ENCODE measurements at places on chromosomes 2 and 18.

DNA sequence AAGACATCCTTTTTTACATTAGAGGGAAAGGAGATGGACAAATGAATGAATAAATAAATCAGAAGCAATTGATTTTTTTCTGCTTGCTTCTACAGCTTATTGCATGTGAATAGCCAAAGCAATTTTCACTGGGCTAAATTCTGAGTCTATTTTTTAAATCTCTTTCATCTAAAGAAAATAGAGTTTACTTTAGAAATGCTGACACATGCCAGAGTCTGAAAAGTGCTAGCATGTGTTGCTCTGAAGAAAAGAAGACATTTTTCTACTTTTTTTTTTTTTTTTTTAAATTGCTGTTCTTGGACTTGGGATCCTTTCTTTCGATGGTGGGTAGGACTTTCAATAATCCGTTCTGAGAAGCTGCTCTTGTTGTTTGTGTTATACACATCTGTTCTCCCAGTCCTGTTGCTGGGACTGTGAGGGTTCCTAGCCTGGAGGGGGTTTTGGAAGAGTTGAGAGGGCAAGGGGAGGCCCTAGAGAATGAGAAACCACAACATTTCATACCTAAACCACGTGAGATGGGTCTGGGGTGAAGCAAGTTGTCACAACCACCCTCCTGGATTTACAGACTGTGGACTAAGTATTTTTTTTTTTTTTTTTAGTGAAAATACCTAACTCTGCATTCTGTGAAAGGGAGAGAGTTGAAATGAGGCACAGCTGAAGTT, 193.5 kb downstream of the PRKCE start:
- DNase-seq, result no peak

GRCh38 chr2:8197101-8197500, 484.8 kb upstream of the ID2 start:
- DNase-seq, result no peak

DNA sequence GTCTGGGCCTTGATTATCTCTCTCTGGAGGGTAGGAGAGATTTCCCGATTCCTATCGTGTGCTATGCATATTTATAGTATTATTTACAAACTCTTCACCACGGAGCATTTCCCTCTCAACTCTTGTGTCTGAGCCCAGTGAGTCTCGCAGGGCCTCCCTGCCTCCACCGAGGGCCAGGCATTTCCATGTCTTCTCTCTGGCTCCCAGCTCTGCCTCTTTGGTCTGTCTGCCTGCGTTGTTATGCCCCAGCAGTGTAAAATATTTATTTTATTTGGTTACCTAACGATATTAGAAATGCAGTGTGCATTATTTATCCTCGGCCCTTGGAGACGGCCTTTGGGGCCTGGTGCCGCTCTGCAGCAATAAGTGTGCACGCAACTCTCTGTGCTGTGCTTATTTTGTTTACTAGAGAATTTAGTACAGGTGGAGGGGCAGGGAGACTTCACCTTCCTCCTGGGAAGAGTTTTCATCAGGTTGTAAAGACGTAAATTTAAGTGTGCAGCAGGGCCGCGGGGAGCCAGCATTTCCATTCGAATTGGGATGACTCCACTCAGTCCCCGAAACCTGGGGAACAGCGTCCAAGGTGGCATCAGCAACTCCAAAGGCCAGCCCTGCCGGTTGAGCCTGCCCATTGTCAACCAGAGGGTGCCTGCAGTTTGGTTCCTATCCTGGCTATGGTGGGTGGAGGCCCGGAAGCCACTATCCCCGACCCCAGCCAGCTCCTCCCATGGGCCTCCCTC, 100.2 kb downstream of the PTGR3 start:
- no peak for DNase-seq

- no peak for DNase-seq
Observed at GRCh38 chr2:237091779-237092436, 6.2 kb downstream of the COPS8 start.

- no peak for DNase-seq
Observed at GRCh38 chr2:11680182-11680900, 10.3 kb upstream of the NTSR2 start.

DNA sequence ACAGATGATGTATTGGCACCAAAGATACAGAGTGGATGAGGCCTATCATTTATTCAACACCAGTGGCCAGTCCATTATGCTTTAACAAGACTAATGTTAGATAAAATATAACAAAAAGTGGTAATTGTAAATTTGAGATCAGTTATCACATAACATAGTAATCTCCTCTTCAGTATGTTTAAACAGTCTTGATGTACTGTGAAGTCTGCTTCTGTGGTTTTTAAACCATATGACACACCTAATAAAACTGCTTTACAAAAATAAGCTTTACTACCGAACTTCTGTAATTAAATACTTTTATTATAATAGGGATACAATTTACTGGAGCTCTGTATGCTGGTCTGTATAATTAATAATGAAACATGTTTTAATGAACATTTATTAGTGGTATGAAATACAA, 2156.1 kb upstream of the CELF4 start:
- no peak for DNase-seq

DNA sequence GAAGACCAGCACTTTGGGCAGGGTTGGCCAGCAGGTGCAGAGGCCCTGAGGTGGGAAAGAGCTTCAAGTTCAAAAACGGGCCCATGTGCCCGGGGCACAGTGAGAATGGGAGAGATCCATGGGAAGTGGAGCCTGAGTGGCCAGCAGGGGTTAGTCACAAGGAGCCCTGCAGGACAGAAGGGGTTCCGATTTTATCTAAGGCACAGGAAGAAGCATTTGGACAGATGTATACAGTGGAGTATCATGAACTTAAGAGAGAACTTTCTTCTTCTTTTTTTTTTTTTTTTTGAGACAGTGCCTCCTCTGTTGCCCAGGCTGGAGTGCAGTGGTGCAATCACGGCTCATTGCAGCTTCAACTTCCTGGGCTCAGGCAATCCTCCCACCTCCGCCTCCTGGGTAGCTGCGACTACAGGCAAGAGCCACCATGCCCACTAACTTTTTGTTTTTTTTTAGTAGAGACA, 24.0 kb downstream of the WIPF1 start:
- DNase-seq, result no peak

- DNase-seq, result no peak
Observed at GRCh38 chr2:65671670-65672242, 239.4 kb upstream of the SPRED2 start.

DNA sequence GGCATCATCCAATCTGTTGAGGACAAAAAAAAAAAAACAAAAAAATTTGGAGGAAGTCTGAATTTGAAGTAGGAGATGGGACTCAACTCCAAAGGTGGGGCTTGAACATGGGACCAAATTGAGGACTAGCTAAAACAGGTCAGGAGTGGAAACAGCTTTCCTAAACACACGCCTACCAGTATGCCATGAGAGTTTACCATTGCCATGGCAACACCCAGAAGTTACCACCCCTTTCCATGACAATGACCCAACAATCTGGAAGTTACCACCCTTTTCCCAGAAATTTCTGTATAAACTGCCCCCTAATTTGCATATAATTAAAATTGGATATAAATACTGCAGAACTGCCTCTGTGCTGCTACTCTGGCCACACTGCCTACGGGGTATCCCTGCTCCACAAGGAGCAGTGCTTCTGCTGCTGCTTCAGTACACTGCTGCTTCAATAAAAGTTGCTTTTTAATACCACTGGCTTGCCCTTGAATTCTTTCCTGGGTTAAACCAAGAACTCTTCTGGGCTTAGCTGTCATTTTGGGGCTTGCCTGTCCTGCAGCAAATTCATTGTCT, 73.3 kb upstream of the FSIP2 start:
- no peak for DNase-seq

- no peak for DNase-seq
Observed at GRCh38 chr2:33433279-33434235, 42.9 kb upstream of the RASGRP3 start.

DNA sequence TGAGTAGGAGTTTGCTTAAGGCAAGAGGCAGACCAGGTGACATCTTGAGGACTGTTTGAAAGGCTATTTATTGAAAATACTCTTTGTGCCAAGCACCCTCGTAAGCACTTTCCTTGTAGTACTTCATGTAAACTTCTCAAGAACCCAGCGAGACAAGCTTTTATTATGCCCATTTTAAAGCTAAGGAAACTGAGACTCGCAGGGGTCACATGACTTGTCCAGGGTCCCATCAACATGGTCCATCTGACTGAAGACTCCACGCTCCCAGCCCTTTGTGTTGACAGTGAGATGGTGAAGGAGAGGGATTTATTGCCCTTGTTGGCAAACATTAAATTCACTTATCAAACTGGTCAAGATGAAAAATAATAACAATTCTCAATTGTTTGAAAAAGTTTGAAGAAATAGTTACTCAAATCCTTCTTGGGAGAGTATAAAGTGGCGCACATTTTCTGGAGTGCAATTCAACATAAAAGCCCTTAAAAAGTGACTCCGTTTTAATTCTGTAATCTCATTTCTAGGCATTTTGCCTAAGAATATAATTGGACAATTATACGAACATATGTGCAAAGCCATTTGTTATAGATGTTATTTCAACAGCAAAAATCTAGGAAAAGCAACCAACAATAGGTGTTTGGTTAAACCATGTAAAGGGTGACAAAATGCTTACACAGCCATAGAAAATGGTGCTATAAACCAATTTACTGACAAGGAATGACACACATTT, 270.5 kb upstream of the NCKAP5 start:
- no peak for DNase-seq

DNA sequence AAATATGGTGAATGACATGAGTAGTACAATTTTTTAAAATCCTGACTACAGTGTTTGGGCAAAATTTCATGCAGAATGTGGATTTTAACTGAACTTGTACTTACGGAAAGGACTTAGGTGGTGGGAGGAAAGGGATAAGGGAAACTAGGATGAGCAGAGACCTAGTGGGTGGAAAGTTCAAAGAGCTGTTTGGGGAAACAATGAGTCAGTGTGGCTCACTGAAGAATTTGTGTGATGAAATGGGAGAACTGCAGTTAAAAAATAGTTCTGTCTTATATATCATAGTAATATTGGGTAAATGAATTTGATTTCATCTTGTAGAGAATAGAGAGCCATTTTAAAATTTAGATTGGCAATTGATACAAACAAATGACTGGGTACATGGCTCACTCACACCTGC, 220.1 kb upstream of the CTAGE1 start:
- DNase-seq, result no peak

GRCh38 chr2:186614373-186614772, 24.5 kb downstream of the ITGAV start:
- DNase-seq, result no peak

GRCh38 chr18:49479381-49480137, 7.5 kb downstream of the C18orf32 start:
- DNase-seq, result no peak

DNA sequence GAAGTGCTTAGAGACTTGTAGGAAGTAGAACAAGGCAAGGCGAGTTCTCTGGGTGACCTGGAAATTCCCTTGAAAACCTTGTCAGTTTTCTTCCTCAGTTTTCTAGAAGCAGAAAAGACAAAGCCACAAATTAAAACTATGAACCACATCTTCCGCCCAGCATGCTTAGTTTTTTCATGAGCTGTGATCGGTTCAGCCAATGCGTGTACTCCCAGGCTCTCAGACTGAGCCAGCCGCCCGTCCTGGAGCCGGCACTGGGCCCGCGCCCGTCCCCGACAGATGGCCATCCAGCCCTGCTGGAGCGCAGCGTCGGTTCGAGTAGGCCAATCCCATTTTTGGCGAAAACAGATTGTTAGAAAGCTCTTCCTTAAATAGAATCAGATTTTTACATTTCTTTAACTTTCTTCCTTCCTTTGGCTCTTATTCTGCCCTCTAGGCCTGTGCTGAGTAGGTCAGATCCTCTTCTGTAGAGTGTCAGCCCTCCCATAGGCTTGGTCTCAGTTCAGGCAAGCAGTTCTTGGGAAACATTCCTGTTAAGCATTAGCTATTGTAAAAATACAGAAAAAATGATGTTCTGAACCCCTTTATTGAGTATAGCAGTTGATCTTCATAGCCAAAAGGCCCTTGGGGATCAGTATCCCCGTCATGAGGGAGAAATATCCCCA, 112.5 kb downstream of the NCK2 start:
- no peak for DNase-seq

DNA sequence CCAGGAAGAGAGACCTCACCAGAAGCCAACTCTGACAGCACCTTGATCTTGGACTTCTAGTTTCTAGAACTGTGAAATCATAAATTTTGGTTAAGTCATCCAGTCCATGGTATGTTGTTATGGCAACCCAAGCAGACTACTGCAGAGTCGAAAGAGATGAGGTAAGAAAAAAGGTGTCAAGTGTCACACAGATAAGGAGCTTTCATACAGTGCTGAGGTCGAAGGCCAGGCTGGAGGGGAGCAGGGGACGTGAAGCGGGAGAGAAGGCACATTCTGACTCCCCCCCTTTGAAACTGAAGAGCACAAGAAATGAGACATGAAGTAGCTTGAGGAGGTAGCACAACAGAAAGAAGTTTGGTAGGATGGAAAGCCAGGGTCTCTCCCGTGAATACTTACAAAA, 110.4 kb downstream of the ALK start:
- no peak for DNase-seq

DNA sequence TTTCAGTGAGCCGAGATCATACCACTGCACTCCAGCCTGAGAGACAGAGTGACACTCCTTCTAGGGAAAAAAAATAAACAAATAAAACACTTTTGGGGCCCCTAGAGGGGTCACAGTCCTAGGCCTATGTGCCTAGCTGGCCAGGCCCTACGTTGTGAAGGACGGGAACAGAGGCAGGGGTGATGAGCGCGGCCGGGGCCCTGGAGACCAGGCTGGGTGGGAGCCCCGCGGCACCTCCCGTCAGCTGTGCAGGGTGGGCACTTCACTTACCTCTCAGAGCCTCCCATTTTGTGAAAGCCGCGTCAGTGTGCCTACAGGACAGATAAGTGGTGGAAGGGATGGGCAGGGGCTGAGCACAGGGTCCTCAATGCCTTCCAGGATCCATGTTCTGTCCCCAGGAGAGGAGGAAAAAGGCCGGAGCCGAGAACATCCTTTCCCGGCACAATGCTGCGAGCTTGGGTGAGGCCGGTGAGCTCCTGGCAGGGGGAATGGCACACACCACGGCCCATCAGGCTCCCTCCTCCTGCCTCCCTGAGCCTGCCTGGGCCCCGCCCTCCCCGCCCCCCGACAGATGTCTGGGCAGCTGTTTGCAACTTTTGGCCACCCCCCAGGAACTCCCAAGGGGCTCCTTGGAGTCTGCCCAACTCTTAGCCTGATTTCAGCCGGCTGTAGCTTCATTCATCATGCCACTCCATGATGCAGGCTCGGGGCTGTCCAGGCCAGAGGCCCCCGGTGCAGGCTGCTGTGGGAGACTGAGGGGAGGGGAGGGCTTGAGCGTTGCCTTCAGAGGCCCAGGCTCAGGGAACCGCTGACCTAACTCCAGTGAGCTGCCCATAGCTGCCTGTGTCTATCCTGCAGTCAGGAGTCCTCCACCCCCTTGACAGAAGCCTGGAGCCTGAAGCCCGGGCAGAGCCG, 196.5 kb downstream of the TFCP2L1 start:
- DNase-seq, result no peak

- DNase-seq, result no peak
Observed at GRCh38 chr18:48002933-48003365, 72.5 kb upstream of the SMAD2 start.

DNA sequence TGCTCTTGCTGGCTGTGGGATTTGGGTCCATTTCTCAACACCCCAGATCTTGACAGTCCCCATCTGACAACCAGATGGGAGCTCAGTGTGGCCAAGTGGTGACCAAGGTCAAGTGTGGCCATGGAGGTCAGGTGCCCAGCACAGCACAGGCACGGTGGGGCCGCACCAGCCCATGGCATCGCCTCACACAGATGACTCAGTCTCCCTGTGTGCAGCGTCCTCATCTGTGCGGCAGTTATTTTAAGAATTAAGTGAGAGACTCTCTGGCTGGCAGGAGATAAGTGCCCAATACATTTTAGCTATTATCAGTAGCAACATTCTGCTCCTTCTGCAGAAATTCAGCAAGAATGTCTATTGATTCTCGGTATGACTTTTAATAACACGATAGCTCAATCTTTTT, 167.2 kb downstream of the DDX1 start:
- DNase-seq, result no peak

GRCh38 chr18:36348331-36348730, 50.8 kb downstream of the FHOD3 start:
- DNase-seq, result no peak

All from naive thymus-derived CD8-positive, alpha-beta T cell (primary cell).